GM13977 (cell line): ENCODE measurements at places on chromosomes 4 and X.
A peak's percentile ranks its signal among the peaks of the same experiment; 100 is the strongest.

- DNase-seq: no peak
These were observed 44.8 kb downstream of the GAB1 start for GRCh38 chr4:143381189-143382118.

DNA sequence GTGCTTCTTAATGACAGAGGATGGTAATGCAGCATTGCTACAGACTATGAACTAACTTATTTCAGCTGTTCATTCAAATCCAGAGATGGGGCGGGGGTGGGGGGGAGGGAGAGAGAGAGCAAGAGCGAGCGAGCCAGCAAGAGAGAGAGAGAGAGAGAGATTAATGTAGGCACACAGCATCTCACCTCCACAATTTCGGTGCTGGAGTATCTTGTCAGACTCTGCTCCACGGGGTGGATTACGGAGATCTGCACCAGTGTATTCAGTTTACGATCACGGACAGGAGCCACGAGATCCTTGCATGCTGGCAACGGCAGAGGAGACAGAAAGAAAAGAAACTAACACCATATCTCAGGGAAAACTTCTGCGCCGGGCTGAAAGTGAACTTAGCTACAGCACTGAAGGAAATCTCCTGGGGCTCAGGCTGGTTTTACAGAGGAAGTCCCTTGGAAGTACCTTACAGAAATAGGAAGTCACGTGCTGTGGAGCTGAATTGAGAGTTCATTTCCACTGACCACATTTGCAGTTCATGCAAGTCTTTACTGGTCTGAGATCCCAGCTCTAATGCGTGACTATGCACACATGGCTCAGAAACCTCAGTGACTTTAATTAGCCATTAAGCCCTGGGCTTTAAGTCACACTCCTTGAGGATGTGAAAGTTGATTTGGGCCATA is 440.9 kb downstream of the INPP4B start:
- DNase-seq: no peak

DNA sequence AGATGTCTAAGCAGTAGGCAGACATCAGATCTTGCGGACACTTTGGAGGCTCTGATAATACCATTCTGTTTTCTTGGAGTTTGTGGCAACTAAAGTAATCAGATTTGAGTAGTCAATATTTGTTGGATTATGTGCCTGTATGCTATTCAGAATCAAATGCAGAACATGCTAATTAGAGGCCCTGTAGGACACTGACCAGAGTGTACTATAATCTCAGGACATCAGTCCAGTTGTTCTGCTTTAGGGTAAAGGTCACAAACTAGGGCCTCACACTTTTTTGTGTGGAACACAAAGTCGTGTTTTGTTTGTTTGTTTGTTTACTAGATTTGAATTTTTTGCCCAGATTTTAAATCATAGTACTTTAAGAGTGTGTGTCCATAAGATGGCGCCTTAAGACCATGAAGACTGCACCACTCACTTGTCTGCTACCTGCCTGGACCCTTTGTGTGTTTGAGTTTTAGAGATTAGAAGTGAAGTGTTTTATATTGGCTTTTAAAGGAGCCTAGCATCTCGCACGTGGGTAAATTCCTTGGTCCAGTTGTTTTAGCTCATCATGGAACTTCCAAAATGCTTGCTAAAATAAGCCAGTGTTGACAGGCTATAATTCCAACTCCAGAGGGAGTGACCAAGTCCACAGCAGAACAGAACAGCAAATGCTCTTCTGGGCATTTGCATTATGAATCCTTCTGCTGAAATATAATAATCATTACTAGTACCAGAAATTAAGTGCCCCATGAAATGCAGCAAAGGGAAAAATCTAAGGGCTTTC is 34.7 kb downstream of the IL13RA1 start:
- no peak for DNase-seq

- no peak for DNase-seq
These were observed 308.3 kb downstream of the HS3ST1 start for GRCh38 chr4:11120435-11120834.

GRCh38 chrX:110992611-110993010 is 103.4 kb upstream of the PAK3 start:
- peak; percentile 16 for DNase-seq

- no peak for DNase-seq
These were observed 99.5 kb downstream of the EFHC2 start for GRCh38 chrX:44244008-44244407.

GRCh38 chr4:6889736-6890324 is 19.8 kb upstream of the TBC1D14 start:
- no peak for DNase-seq

- peak; percentile 13 for DNase-seq
These were observed 444 bp downstream of the FREM3 start for GRCh38 chr4:143700046-143700415.

GRCh38 chr4:130478406-130478805 is 1382.5 kb downstream of the C4orf33 start:
- DNase-seq: no peak

DNA sequence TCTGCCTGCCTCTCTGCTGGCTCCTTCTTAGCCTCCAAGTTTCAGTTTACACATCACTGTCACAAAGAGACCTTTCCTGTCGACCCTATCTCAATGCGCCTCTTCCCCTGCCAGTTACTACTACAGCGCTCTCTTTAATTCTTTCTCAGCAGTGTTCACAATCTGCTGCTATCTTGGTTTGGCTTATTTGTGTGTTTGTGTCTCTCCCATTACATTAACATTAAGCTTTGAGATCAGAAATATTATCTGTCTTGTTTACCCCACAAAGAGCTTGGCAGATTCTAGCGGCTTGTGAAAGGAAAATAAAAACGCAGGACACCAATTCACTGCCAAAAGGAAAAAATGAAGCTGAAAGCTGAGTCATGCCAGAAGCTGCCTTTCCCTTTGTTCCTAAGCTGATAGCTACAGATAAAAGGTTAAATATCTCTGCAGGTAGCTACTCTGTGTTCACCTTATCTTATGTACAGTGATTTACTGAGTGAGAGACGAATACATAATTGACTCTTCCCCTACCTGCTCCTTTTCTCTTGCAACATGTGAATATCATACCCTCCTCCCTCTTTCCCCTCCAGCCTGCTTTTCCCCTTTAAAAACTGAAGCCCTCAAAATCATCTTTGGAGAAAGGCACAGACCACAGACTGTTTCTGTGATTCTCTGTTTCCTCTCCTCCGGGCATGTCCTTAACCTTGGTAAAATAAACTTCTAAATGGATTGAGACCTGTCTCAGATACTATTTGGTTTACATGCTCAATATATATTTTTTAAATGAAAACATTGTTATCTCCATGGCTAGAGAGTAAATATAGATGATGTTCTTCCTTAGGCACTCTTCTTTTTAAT is 19.3 kb upstream of the SLC9A7 start:
- no peak for DNase-seq

- DNase-seq: no peak
These were observed 365.4 kb upstream of the TECRL start for GRCh38 chr4:64774626-64775025.

GRCh38 chr4:151729731-151730559 is 30.9 kb downstream of the GATB start:
- DNase-seq: no peak

DNA sequence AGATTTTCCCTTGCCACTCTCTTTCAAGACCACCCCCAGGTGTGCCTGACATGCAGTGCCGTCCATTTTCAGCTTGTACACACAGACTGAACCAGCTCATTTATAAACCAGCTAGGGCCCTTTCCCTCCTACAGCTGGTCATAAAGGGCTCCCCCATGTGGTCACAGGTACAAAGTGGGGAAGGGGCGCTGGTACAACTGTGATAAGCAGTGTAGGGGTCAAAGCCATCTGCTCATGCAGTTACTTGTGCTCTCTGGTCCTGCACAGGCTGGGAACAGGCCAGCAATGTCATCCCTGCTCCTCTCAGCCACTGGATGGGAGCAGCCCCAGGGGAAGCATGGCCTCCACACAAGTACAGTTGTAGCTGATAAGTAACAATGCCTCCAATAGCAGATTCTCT is 20.6 kb downstream of the GABRQ start:
- DNase-seq: no peak

- DNase-seq: no peak
These were observed 188.0 kb upstream of the PACRGL start for GRCh38 chr4:20512033-20512792.

GRCh38 chrX:31316340-31316991 is 244.6 kb upstream of the FTHL17 start:
- no peak for DNase-seq

DNA sequence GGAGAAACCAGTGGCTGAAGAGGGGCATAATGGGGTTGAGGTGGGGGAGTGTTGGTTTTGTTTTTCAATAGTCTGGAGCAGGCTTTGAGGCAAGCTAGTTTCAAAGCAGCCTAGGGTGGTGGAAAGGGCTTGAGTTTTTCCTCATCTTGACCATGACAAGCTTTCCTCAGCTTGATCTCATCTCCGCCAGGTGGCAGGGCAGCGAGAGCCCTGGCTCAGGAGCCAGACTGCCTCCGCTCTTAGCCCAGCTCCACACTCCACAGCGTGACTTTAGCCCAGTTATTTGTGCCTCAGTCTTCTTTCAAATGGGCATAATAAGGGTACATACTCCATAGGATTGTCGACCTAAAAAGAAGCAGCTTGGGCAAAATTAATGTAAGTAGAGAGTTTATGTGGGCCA is 29.9 kb upstream of the SOWAHD start:
- DNase-seq: no peak

GRCh38 chrX:148659481-148659880 is 159.1 kb downstream of the AFF2 start:
- no peak for DNase-seq

DNA sequence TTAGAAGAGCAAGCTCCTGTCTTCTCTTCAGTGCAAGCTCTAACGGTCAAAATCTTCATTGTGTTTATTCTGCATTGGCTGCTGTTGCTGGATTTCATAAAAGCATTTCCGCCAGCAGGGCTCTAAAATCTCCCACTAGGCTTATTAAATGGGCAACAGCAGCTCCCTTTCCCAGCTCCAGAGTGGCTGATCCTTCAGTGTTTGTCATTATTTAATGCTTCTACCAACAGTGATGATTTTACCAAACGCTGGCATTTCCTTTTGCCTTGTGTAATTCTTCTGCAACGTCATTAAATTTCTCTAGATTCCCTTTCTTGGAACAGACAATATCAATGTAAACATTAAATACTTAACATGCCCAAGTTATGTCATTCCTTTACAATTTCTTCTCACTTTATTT is 20.1 kb downstream of the SLC7A11 start:
- no peak for DNase-seq

DNA sequence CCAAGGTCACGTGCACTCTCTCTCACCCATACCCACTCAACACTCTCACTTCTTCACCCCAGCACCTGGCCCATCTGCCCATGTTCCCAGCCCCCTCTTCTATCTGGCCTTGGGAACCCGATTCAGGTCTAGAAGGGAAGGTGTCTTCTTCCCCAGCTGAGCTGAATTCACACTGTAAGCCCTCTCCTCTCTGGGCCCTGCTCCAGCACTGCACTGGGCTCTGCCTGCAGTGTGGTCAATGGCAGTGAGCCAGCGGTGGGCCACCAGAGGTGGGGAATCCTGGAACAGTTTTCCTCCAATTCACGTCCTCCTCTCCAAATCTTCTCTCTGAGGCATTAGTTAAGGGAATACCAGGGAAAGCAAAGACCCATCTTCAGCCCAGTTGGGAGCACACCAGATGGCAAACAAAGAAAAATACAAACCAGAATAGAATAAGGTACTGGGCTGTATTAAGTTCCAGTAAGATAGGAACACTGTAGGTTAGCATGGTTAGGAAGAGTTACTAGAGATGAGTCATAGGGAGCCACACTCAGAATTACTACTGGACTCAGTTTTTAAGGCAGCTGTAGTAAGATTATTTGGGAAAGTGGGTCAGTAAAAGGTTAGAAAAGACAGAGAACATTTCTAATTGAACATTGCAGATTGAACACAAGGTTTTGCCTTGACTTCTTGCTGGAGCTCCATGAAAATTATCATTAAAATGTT is 5.0 kb downstream of the AWAT2 start:
- DNase-seq: no peak

- DNase-seq: no peak
These were observed 2.5 kb downstream of the ATP11C start for GRCh38 chrX:139930401-139930800.

GRCh38 chrX:109533631-109534030 is 3.0 kb upstream of the NXT2 start:
- DNase-seq: no peak

GRCh38 chr4:140816806-140817510 is 60.8 kb upstream of the TBC1D9 start:
- DNase-seq: no peak
